ENCODE measurements at places on chromosomes 7 and 10.

DNA sequence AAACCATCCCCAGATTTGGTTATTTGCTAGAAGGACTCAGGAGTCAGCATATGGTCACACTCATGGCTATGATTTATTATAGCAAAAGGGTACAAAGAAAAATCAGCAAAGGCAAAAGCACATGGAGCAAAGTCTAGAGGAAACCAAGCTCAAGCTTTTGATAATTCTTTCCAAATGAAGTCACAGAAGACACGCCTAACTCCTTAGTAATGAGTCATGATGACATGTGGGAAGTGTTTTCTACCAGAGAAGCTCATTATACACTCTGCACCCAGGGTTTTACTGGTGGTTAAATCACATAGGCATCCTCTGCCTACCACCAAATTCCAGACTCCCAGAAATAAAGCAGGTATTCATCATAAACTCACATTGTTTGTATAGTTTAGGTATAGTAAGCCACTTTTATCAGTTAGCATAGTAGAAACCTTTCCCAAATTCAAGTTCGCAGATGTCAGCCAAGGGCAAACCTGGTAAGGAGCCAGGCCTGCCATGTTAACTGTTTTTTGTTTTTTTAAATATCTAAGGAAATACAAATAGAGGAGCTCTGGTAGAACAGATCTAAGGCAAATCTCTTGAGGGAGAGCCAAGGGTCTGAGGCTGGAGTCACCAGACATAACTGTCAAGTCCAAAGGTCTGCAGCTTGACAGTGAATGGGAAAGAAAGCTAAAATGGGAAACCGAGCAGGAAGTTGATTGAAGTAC, 15.4 kb upstream of the HIBADH start:
- no peak for DNase-seq

DNA sequence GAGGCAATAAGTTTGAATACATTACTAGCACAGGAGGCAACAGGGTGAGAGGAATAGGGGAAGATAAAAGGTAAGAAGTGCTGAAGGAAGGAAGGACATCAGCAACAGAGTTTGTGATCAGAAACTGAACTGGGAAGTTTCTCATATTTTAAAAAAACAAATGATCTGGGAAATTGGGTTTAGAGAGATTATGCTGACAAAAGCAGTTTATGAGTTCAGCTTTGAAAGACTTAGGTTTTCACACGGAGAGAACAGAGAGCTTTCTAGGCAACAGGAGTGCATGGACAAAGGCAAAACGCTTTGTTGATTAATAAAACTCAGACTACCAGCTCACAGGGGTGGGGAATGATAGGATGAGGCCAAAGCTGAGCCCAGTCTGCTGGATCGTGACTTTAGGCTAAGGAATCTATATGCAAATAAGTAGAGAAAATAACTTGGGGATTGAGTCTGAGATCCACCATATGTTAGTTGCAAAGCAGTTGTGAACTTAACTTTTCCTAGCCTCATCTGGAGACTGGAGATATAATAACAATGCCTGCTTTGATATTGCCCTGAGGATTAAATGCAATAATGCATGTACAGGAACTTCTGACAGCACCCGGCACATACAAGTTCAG, 4.2 kb downstream of the OSBPL3 start:
- DNase-seq = no peak

DNA sequence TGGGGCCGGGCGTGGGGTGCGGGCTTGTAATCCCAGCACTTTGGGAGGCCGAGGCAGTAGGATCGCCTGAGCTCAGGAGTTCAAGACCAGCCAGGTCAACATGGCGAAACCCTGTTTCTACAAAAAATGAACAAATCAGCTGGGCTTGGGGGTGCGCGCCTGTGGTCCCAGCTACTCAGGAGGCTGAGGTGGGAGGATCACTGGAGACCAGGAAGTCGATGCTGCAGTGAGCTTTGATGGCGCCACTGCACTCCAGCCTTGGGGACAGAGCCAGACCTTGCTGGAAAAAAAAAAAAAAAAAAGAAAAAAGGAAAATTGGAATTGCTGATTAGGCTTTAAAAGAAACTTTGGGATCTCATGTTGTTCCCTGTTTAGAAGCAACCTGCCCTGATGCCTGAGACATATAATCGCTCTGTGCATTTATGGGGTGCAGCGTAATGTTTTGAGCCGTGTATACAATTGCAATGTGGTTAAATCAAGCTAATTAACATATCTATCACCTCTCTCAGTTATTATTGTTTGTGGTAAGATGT, 851 bp downstream of the AKR1E2 start:
- DNase-seq = no peak

- DNase-seq = no peak
Measured at GRCh38 chr7:88347517-88347916, 40.8 kb upstream of the STEAP4 start.

DNA sequence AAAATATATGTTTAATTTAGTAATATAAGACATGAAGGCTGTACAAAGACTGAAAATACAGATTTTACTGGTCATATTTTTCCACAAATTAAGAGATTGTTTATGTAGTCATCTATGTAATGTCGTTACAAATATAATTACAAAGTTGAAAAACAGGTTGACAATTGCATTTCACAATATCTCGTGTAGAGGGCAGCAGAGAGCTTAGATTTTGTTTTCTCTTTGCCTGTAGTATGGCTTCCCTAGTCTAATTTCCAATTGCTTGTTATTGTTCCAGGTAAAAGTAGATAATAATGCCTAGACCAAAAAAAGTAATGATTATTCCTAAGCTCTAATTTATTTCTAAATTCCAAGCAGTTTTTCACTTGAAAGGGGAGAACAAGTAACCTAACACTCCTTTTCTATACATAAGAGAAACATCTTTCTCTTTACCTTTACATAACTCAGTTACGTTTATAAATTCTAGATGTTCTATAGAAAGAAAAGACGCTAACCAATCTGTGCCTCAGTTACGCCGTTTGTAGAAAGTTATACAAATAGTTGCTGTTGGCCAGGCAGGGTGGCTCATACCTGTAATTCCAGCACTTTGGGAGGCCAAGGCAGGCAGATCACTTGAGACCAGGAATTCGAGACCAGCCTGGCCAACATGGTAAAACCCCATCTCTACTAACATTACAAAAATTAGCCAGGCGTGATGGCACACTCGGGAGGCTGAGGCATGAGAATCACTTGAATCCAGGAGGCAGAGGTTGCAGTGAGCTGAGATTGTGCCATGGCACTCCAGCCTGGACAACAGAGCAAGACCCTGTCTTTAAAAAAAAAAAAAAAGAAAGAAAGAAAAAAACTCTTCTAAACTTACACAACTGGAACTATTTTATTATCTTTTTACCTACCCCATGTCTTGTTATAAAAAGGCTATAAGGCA, 30.0 kb downstream of the NET1 start:
- peak; percentile 64 for DNase-seq

- DNase-seq = no peak
Measured at GRCh38 chr7:73704640-73705550, 14.6 kb downstream of the STX1A start.

DNA sequence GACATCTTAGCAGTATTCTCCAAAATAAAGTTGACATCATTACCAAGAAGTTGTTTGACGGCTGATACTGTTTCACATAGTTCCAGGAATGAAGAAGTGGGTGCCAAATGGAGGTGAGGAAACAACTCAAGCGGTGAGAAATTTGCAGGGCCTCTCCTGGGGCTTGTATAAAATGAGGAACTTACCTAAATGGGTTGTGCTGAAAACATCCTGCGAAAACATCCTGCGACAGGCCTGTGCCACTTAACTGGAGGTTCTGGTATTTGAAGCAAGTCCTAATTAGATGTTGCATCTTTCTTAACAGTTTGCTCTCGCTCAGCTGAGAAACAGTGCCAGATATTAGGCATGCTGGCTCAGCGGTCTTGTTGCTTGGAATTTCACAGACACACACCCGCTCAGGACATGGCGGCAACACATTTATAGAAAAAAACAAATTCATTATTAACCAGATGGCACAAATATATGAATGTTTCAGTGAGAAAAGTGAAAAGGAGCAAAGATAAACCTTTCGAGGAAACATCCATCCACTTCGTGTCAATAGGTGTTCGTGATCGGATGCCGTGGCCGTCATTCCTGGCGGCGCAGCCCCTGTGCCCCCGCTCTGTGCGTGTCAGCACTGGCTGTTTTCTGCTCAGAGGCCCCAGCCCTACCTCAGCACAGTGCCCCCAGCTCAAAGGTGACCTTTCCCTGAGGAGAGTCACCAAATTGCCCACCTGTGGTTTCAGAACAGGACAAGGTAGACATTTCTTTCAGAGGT, 48.1 kb downstream of the CDC123 start:
- DNase-seq = no peak

- DNase-seq = no peak
Measured at GRCh38 chr10:110007161-110007700, 553 bp upstream of the ADD3 start.

DNA sequence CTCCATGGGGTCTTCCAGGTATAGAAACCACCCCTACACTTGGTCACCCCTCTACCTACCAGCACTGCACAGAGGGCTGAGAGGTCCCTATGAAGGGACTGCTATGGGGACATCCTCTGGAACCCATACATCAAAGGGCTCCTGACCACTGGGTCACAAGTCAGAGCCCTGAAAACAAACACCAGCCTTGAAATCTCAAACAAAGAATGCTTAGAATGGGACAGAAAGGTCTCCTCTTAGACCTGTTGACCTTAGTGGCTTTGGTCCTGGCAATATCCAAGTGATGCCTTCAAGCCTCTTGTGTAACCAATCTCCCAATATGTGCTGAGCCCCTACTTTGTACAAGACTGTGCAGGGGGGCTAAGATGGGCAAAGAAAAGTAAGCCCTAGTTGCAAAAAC, 34.6 kb upstream of the DLX6 start:
- no peak for DNase-seq

DNA sequence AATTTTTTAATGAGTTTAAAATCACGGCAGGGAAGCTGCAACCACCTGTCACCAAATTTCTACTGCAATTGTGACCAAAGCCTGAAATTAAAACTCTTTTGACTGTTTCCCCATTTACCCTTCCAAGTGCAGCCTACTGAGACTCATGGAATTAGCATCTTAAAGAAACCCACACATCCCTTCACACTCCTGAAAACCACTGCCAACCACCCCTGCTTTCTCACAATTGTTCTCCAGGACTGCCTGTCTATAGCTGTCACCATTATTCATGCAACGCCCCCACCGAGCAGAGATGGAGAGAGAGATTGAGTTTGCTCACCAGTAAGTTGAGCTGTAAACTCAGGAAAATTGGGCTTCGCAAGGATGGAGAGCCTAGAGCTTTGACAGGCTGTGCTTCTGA, 383.8 kb upstream of the SORCS1 start:
- no peak for DNase-seq

- DNase-seq = no peak
Measured at GRCh38 chr10:82628373-82628772, 753.4 kb downstream of the NRG3 start.

- no peak for DNase-seq
Measured at GRCh38 chr10:49081547-49082275, 33.6 kb downstream of the VSTM4 start.

- DNase-seq = peak; percentile 19
Measured at GRCh38 chr10:132616170-132616995, 78.8 kb downstream of the INPP5A start.

DNA sequence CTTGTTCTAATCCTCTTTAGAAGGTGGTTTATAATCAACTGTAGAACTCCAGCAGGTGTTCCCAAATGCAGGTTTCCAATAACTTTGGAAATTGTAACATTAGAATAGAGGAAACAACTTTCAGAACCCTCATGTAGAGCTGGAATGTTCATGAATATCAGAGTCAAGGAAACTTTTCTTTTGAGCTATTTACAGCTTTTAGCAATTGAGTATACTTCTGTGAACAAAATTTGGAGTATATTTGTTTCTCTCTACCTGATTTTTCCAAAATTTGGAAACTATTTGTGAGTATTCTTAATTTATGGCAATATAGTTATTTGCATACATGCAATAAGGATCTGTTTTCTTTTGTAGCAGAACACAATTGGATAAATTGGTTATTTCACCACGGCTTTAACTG, 2.8 kb upstream of the CFAP43 start:
- DNase-seq = no peak

- no peak for DNase-seq
Measured at GRCh38 chr10:17782921-17783665, 26.1 kb upstream of the MRC1 start.

DNA sequence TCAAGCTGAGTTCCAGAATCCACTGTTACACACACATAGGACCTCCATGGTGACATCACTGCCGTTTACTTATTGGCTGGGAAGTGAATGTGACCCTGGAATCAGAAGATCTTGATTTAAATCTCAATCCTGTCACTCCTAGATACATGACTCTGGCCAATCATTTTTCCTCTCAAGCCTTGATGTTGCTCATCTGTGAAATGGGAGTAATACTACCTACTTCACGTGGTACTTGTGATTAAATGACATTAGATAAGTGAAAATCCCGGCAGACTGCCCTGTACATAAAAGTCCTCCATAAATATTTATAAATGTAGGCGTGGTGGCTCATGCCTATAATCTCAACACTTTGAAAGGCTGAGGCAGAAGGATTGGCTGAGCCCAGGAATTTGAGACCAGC, 88.0 kb upstream of the SVIL start:
- no peak for DNase-seq

GRCh38 chr10:26765549-26765948, 68.0 kb downstream of the PDSS1 start:
- no peak for DNase-seq

DNA sequence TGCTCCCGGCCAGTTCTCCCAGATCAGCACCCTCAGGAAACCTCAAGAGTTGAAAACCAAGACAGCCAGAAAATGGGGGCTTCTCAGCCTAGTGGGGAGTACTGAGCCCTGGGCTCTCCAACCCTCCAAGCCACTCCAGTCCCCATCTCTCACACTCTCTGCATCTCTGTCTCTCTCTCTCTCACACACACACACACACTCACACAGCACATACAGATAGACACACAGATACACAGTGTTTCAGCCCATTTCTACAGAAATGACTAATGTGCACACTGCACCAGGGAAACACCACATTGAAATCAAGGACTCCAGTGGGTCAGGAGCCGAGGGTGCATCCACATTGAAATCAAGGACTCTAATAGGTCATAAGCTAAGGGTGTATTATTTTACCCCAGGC, 107.5 kb downstream of the MKI67 start:
- DNase-seq = no peak

Data from CD4-positive, alpha-beta T cell treated with Interleukin-4 for 4 hours (primary cell).